Activated B cell treated with CpG ODN at 0.5 μM for 24 hours (primary cell): ENCODE measurements at places on chromosomes 5 and 9.

- DNase-seq = no peak
Observed at GRCh38 chr5:171906703-171907590, 99.5 kb downstream of the FBXW11 start.

DNA sequence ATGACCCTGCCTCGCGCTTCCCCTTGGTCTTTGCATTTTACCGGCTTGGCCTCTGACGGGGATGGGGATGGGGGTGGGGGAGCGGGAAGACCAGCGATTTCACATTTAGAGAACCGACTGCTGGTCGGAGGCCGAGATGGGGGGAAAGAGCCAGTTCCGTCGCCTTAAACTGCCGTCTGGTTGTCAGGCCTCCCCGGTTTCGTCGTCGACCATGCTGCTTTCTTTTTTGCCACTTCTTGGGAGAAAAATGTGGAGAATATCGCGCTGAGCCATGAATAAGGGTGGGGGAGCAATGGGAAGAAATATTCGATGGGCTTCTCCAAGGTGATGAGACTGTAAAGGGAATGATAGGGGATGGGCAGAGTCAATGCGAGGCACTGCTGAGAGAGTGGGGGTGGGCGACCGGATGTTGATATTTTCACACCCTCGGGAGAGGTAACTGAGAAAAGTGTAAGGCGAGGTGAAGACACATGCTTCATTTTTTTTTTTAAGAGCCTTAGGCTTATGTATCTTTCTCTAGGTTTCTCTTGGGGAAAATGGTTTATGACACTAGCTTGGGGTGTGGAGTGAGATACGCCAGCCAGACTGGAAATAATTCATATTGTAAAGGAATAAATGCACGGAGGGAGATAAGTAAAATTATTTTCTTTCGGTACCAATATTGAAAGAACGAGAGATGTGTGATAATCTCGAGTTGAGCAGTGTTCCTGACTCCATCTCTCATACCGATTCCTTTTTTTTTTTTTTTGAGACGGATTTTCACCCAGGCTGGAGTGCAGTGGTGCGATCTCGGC, 1.1 kb downstream of the KIF2A start:
- no peak for DNase-seq

- no peak for DNase-seq
Observed at GRCh38 chr5:157540124-157540523, 35.5 kb downstream of the ADAM19 start.

- DNase-seq = no peak
Observed at GRCh38 chr5:132907161-132907560, 33.7 kb downstream of the LEAP2 start.

DNA sequence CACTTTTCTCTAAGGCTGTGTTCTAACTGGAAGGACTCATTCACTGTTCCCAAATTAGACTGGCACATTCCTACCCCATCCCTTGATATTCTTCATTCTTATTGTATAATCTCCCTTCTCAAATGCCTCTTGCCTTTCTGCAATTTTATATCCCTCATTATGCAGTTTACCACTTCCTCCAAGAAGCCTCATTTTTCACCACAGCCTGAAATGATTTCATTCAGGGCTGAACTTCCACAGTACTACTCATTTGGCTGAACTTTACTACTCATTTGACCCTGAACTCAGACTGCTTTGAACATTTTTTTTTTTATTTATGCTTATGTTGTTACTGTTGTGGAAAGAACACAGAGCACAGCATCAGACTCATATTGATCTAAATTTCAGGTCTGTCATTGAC, 32.7 kb downstream of the GRIA1 start:
- DNase-seq = no peak

DNA sequence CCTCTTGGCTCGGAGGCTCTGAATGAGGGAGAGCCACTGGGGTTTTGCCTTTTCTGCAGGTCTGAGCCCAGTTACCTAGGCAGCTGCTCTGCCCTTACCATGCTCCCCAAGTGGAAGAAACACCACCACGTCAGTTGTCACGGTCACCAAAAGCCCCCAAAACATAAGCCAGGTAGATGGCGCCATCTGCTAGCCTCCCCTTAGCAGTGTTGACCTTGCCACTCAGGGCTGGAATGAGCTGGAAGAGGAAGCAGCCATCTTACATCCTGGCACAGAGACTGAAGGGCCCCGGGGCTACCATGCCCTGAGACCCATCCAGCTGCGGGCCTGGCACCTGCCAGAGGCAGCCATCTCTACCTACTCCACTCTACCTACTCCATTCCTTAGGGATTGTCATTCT, 7.4 kb downstream of the ZER1 start:
- DNase-seq = no peak

DNA sequence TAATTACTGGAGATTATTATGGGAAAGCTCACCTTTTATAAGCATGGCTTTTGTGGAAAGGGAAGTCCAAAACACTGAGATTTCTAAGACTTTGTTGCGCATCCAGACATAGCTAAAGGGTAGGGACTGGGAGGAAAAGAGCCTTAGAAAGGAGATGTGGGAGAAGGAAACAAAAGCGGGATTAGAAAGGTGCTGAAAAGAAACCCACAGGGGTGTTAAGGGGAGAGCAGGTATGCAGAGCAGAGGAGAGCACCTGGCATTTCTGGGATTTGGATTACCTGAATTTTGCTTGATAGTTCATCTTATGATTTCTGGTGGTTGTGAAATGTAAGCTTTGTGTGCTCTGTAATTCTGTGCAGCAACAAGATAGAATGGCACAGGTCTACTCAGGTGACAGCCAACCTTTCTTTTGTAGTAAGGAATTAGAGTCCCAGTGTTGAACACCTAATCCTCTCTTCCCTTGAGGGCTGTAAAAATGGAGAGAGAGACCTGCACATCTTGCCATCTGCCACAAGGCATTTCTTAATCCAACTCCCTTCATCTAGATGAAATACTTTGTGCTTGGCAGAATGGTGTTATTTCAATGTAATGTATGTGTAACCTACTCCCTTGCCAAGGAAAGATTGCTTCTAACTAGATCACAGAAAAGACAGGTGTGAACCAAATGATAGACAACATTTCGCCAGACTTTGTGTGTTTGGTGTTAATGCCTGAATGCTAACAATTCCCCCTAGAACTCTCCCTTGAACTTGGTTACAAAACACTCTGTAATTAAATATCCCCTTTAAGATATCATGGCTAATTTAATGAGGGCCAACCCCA, 47.4 kb downstream of the ATPSCKMT start:
- DNase-seq = no peak

DNA sequence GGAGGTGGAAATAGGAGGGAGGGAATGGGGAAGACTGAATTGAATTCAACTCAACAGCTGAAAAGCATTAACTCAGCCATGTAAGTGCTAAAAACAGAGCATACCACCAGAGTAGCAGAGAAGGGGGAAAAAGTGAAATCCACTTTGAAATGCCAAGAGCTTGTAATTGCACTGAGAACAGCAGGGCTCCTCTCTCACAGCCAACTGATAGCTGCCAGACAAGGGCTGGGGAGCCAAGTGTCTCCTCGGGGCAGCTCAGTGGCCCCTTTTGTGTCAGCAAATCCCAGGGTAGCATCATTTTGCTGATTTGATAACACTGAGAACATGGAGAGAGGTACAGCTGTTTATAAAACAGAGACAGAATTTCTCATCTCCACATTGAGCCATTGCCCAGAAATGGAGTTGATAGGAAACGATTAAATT, 182.5 kb downstream of the FRMD3 start:
- DNase-seq = no peak

GRCh38 chr9:88604836-88605511, 70.0 kb downstream of the NXNL2 start:
- DNase-seq = no peak

GRCh38 chr9:133759146-133759900, 21.2 kb upstream of the SARDH start:
- no peak for DNase-seq

GRCh38 chr5:1322036-1322900, 22.6 kb downstream of the CLPTM1L start:
- peak; percentile 11 for DNase-seq

GRCh38 chr9:135281151-135281550, 193.7 kb downstream of the OLFM1 start:
- no peak for DNase-seq

DNA sequence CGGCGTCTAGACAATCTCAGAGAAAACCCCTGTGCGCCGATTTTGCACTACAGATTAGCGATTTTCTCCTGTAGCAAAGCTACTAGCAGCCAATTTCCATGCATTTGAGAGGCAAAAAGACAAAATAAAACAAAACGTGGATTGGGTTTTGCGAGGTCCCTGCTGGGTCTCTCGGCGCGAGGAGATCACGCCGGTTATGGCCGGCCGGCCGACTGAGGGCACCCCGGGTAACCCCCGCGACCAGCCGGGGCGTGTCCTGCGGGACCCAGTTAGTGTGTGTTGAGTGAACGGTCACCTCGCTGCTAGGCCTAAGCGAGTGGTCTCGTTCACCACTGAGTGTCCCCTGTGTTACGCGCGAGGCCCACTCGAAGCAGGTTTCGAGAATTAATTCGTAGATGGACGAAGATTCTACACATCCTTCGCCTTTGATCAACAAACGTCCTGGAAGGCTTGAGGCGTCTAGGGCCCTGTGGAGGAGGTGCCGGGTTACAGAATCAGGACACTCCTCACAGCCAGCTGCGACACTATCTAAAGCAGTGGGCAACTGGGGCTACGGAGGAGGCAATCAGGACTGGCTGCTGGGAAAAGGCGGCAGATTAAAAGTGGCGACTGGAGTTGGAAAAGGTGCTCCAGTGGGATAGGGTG, 764 bp upstream of the VDAC1 start:
- DNase-seq = peak; percentile 30

- no peak for DNase-seq
Observed at GRCh38 chr5:174533751-174534241, 190.6 kb upstream of the MSX2 start.

DNA sequence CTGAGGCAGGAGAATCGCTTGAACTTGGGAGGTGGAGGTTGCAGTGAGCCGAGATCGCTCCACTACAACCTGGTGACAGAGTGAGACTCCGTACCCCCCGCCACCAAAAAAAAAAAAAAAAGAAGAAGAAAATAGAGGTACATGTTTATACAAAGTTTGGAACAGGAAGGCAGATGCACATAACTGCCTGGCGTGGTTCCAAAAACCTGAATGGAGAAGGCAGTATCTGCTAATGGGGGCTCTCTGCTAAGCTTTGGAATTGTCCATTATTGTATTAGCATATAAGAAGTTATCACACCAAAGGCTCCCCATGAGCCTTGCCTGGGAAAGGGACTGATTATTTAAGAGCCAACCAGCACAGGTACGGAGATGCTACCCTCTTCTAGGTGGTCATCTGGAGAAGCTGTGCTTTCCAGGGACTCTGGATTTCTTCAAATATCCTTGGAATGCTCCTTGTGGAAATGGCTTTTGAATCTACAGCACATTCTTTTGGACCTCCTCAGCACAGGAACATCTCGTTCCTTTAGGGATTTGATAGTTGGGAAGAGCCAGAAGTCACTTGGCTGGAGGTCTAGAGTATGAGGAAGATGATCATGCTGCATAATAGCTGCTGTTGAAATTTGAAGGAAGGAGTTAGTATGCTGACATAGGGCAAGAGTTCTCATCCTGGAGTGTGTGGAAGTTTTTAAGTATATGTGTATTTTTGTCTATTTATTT, 42.5 kb upstream of the ABCA1 start:
- DNase-seq = no peak

GRCh38 chr5:160303690-160304089, 8.7 kb downstream of the CCNJL start:
- no peak for DNase-seq

DNA sequence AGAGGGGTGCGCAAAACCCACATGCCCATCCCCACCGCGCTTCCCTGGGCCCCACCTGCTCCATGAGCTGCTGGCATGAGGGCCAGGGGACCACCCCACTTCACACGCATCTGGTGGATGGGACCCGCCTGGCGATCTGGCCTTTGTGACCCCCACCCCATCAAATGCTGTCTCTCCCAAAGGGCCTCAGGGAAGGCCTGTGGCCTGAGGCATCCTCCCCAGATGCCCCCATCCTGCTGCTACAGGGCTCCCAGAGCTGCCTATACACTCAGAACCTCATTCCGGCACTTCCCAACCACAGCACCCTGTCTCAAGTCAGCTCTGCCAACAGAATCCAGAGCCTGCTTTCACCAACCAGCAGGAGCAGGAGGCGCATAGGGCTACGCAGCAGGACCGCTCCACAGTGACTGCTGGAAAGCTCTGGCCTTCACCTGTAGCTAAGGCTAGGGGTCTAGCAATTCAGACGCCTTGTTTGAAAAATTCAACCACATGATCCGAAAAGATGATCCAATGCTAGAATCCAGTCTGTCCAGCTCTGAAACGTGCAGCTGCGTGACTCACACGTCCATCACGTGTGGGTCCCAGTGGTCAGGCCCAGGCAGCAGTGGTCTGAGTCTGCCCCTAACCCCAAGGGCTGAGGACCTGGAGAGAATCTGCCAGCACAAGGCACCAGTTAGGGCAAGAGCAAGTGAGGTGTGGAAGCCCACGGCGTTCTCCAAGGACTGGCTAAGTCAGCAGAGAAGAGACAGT, 1.4 kb upstream of the SNAPC4 start:
- no peak for DNase-seq

DNA sequence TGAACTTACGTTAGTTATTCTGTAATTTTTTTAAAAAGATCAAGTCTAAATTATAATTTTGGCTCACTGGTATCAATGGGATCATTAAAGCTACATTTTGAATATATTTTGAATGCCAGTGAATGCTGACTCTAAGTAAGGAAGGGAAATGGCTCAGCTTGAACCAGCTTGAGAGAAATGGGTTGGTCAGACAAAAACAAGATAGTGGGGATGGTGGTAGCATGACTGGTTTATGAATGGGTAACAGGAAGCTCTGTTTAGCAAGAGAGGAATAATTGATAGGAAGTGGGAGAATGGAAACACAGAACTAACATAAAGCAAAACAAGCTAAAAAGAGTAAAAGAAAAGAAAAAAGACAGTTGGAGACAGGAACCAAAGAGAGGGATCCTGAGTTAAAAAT, 220.2 kb downstream of the ADAMTS6 start:
- DNase-seq = no peak

- DNase-seq = no peak
Observed at GRCh38 chr5:65037831-65038815, 269.4 kb downstream of the CWC27 start.

DNA sequence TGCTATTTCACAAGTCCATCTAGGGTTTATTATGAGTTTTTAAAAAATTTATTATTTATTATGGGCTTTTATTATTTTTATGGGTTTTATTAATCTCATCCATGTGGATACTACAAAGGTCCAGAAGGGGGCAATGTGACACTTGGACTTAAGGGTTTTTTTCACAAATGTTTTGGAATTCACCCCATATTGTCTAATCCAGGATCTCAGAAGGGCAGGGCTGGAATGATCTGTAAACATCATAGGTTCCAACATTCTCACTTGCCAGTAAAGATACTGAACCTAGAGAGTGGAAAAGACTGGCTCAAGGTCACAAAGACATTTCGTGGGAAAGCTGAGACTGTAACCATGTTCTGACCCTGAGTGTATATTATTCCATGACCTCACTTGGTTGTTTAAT, 35.6 kb downstream of the NIM1K start:
- no peak for DNase-seq
